BE2C (cell line): ENCODE measurements at places on chromosomes 6 and 20.

- no peak for DNase-seq
Observed at GRCh38 chr20:44135012-44135412, 52.0 kb downstream of the JPH2 start.

DNA sequence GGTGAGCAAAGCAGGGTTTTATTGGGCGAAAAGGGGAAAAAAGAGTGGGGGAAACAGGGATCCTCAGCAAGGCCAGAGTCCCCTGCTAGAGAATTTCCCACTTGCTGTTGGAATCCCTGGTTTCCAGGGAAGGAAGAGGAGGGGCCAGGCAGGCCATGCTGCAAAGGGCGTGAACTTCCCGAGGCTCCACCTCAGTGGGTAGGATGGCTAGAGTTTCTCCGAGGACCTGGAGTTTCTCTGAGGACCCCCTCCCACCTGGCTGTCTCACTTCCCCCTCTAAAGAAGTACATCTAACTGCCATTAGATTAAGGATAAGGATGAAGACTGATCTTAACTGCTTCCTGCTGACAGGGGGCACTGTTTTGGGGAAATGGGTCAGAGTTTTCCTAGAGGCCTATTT, 1239.3 kb upstream of the GJE1 start:
- no peak for DNase-seq

DNA sequence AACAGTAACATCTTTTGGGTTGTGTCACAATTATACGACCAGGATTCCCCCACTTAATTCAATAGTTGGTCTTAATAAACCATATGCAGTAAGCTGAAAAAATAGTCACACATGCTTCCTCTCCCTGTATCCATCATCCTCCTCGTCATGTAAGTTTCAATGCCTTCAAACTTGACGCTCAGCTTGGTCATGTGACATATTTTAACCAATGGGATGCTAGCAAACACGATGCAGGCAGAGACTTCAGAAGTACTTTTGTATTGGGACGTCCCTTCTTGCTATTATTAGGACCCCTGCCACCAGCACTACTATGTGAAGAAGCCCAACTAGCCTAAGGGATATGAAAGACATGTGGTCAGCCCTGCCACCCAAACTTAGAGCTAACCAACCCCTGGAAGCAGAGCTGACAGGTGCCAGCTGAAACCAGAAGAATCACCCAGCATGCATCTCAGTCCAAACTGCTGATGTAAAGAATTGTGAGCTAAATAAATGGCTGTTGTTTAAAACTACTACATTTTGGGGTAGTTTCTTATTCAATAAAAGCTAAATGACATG, 49.3 kb downstream of the CGA start:
- DNase-seq = no peak

GRCh38 chr6:110545081-110545872, 68.9 kb upstream of the SLC22A16 start:
- DNase-seq = no peak

- DNase-seq = no peak
Observed at GRCh38 chr6:49911252-49911651, 44.9 kb upstream of the CRISP1 start.

DNA sequence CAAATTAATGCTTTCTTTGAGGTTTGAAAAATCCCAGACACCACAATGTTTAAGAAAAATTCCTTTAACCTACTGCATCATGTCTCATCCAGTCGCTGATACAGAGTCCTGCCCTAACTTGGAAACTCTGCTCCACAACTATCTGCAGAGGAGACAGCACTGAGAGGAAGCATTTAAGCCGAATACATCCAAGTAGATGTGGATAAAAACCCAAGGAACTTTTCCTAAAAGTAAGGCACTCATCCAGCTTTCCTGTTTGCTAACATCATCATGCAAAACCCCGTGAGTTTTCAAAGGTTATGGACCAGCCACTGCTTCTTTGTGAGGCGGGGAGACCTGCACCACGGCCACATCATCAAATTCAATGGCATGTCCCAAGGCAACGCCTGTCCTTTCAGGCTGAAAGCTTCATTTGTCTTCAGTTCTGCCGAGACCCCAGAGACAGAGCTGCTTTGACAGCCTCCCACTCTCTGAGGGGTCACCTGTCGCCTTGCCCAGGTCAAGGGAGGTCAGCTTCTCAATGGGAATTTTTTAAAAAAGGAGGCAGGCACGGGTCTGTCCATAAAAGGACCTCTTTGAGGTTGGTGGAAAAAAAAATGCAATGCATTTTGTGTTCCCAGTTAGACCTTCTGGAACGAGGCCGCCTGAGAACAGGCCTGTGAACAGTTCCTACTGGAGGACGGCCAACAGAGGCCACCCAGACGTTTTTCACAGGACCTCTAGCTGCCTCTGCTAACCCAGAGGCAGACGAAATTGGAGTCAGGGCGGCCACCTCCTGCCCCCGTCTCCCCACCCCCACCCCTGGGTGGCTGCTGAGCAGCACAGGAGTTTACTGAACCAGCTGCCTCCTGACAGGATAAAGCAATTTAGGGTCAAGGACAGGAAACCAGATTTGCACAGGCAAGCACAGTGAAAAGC, 142.5 kb upstream of the HDDC2 start:
- peak; percentile 27 for DNase-seq

- DNase-seq = no peak
Observed at GRCh38 chr6:157075549-157076450, 247.5 kb downstream of the TMEM242 start.

DNA sequence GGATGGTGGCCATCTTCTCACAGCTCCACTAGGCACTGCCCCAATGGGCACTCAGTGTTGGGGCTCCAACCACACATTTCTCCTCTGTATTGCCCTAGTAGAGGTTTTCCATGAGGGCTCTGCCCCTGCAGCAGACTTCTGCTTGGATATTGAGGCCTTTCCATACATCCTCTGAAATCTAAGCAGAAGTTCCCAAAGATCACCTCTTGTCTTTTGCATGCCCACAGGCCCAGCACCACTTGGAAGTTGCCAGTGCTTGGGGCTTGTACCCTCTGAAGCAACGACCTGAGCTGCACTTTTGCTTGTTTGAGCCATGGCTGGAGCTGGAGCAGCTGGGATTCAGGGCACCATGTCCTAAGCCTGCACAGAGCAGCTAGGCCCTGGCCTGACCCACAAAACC, 189.1 kb upstream of the EYS start:
- no peak for DNase-seq

DNA sequence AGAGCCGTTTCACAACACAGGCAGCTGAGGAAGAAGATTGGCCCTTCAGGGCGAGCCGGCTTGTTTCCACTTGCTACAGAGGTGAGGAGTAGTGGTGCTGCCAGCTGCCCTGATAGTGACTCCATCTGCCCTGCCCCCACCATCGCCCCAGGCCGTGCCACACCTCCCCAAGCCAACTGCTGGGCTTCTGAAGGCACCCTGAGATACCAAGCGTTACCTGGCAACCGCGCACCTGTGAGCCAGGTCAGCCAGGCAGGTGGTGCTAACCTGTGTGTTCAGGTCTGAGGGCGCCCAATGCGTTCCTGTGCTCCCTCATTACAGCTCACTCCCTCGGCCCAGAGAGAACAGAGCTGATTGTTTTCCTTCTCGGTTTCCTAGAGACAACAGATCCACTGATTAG, 299.1 kb upstream of the ID4 start:
- no peak for DNase-seq

DNA sequence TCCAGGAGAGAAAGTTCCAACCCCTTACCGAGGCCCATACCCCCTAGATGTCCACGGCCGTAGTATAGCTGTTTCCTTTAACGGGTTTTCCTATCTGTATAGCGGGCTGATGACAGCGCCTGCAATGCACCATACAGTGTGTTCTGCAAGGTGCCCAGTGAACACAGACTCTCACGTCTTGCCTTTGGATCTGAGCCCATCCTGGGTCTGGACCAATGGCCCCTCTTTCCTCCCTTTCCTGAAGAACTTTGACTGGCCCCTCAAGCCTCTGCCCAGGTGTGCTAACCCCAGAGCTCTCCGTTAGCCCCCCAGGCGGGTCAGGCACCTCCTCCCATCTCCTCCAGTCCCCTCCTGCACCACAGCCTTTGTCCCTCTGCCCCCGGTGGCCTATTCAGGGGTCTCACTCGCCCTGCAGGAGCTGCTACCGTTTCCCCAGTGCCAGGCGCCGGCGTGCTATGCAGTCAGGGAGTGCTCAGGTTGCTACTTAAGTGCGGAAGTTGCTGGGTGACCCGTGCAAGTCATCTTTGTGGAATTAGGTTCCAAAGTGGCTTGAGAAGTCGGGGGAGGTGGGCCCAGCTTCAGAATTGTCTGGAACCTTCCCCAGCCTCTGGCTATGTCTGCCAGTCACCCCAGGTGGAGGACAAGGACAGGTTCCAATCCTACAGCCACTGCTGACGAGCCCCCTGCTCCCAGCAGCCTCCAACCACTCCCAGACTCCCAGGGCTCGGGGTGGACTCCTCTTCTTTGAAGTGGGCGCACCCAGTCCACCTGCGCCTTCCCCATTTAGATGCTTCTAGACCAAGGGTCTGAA, 35.0 kb upstream of the ZBP1 start:
- no peak for DNase-seq

DNA sequence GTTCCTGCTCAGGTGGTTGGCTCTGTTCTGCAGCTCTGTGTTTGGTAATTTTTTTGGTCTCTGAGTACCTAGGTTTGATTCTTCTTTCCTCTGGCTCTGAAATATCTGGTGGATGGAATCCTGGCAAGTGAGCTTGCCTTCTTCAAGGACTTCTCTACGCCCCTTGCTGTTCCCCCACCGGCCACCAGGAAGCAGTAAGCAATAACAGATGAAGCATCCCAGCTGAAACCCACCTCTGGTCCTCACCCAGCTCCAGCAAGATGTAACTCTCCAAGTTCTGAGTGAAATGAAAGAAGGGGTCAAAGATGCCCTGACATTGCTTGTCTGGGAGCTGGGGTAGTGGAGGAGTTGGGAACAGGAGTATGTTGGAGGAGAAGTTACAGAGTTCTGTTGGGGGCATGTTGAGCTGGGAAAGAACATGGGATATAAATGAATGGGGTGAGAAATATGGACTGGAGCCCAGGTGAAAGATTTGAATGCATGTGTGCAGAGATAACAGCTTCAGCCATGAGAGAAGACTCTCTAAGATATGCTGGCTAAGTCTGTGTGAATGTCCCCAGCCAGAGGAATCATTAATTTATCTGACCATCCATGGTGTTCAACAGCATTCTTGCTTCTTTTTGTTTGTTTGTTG, 51.3 kb upstream of the GLP1R start:
- peak; percentile 49 for DNase-seq

GRCh38 chr20:47111576-47111975, 216.9 kb downstream of the EYA2 start:
- no peak for DNase-seq

- DNase-seq = no peak
Observed at GRCh38 chr6:99790679-99791078, 184.0 kb downstream of the PRDM13 start.

DNA sequence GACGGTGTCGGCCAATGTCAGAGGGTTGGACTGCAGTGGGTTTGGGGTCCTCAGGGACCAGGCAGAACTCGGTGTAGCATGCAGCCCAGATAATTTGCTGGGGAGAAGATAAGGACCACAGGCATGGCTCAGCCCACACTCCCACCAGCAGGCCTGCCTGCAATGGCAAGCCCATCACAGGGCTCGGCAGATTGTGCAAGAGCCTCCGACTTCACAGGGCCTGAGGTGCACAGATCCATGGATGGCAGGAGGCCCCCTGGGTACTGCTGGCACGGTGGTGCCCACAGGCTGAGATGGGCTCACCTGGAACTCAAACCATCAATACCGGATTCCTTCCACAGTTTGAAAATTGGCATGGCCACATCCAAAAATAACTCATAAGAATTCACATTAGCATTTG, 180.3 kb downstream of the TTLL2 start:
- no peak for DNase-seq

- DNase-seq = no peak
Observed at GRCh38 chr20:52913650-52914387, 58.3 kb upstream of the TSHZ2 start.

- no peak for DNase-seq
Observed at GRCh38 chr6:136108361-136108945, 141.7 kb downstream of the MTFR2 start.

GRCh38 chr6:154791556-154792317, 58.5 kb downstream of the SCAF8 start:
- no peak for DNase-seq

- peak; percentile 54 for DNase-seq
Observed at GRCh38 chr6:150395388-150396009, 26.7 kb downstream of the IYD start.

DNA sequence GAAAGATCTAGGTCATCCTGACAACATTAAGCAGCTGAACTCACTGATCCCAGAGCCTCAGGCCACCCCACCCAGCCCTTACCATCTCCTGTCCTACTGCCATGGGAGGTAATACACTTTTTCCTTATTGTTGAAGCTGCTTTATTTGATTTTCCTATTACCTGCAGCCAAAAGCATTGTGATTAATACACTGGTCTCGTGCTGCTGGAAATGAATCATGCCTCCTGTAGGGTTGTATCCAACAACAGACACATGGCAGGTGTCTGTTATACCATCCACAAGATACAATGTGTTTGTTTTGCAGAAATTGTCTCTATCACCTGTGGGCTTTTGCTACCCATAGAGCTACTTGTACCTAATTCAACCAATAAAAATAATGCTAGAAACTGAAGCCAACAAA, 34.2 kb downstream of the MYLIP start:
- DNase-seq = no peak

- DNase-seq = no peak
Observed at GRCh38 chr6:158257781-158258180, 54.5 kb upstream of the TULP4 start.

DNA sequence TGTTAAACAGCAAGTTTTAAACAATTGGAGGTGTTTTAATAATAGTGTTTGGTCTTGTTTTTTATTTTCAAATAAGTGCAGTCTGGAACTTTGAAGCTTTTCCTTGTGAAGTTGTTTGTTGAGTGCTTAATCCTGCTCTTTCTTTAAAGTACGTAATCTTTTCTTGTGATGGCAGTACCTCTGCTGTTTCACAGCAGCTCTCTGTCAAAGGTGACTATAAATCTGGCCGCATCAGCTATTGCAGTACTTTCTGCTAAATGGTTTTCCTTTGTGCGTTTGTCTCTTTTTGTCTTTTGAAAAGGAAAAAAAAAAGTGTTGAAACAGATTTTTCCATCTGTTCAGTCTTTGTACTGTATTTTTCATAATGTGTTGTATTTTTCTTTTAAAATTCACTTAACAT, 12.7 kb downstream of the STXBP5 start:
- DNase-seq = no peak

DNA sequence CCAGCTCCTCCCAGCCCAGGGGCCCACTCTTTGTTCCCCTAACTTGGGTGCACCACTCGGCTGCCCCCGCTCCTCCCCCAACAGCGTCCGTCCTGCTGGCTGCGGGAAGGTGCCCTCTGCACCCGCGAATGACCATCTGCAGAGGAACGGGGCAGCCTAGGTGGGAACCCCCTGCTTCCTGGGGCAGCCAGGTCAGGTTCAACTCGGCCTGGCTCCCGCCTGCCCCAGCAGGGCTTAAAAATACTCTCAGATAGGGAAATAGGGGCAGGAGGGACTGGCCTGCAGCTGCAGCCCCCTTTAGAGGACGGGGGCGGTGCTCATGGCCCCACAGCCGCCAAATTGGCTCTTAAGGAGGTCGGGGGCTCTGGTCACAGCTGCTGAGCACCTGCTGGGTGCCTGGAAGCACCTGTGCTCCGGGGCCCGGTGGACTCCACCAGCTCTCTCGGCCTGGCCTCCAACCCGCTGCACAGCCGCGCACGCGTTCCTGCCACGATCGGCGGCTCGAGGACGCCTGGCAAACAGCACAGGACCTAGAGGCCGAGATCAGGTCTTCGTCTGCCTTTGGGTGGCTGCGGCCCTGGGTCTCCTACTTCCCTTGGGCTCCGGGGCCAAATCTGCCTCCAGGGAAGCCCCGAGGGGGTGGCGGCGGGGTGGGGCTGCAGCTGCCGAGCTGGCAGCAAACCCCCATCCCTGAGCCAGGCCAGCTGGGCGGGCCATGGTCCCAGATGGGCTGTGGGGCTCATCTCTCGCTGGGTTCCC, 700 bp upstream of the LAMA5 start:
- DNase-seq = peak; percentile 74
